HAP-1 (cell line): ENCODE measurements at places on chromosomes 16 and 17.

GRCh38 chr17:76082326-76083251 lies 3.6 kb downstream of the ZACN start:
- no peak for DNase-seq

GRCh38 chr17:43952351-43952723 lies 1.4 kb downstream of the PYY start:
- no peak for DNase-seq

GRCh38 chr16:70790815-70791214 lies 10.1 kb downstream of the VAC14 start:
- no peak for DNase-seq

DNA sequence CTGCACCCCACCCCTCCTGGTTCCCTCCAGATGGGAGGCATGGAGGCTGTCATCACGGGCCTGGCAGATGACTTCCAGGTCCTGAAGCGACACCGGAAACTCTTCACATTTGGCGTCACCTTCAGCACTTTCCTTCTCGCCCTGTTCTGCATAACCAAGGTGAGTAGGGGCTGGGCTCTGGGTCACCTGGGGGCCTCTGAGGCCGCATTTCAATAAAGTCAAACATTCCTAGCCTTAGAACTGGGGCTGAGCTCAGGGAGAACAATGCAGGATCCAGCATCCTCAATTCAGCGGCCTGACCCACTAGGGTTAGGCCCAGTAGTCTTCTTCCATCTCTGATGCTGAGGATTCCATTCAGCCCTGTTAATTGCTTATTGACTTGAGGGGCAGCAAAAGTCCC lies 42.1 kb downstream of the SLC6A2 start:
- DNase-seq: no peak

GRCh38 chr17:75566416-75566815 lies 21.2 kb upstream of the MYO15B start:
- no peak for DNase-seq

DNA sequence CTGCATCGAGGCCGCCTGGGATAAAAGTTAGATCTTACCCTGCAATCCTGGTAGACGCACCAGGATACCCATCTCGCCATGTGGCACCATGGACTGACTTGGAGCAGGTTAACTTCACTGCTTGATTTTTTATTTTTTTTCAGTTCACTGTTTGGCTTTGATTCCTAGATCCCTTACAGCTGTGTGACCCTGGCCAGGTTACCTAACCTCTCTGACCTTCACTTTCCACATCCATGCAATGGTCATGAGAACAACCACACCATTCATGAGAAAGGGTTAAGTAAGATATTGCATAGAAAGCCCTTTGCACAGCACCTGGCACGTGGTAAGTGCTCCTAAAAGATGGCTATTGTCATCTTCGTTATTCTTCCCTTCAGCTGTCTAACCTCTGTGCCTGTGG lies 230.5 kb downstream of the SOX9 start:
- no peak for DNase-seq

- DNase-seq: peak; percentile 60
These were observed 873 bp downstream of the USP10 start for GRCh38 chr16:84700446-84701300.

DNA sequence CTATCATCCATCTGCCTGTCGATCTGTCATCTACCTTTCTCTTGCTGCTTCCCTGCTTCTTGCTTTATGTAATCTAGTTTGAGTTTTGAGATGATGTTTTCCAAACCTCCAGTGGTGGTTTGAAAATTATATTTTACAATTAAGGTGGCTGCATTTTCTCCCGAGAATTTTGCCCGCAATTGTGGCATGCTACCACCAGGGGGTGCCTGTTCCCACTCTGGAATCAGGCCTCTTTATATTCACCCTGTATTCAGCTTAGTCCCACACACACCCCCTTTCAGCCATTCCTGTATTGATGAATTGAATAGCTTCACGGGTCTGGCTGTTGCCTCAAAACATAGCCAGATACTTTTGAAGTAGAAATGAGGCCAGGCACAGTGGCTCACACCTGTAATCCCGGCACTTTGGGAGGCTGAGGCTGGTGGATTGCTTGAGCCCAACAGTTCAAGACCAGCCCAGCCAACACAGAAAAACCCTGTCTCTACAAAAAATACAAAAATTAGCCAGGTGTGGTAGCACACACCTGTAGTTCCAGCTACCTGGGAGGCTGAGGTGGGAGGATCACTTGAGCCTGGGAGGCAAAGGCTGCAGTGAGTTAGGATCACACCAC lies 3.2 kb downstream of the PRSS22 start:
- DNase-seq: no peak

DNA sequence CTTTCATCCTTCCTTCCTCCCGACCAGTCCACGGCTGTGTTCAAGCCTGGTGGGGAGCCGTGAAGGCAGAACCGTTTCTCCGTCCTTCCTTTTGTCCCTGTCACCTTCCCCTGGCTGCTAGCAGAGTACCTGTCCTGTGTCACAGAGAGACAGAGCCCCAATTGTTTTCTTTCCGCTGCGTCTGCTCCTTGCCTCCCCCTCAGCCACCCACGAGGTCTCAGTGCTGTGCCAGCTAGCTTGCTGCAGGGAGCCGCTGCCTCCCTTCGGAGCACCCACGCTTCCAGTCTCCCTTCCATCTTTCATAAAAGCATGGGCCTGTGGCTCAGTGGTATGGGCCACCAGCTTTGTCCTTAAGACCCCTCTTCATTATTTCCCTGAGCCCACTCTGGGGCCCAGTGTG lies 62.2 kb downstream of the MPRIP start:
- no peak for DNase-seq

DNA sequence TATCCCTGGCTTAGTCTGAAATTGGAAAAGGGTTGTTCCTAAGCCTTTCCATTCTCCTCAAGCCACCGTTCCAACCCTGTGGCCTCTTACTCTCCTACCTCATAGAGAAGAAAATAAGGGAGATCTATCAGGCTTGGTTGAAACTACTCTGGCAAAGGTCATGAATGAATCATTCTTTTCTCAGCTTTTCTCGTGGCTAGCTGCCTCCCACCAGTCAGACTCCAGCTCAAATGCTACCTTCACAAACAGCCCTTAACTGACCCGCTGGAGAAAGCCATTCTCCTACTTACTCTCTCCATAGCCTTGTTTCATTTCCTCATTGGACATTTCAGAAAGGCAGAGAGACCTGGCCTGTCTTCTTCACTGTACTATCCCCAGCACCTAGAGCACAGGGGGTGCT lies 8.9 kb downstream of the MYH10 start:
- DNase-seq: no peak

- DNase-seq: no peak
These were observed 44.1 kb downstream of the CFDP1 start for GRCh38 chr16:75389096-75389690.

GRCh38 chr17:4469552-4469951 lies 29.1 kb upstream of the SPNS2 start:
- no peak for DNase-seq

GRCh38 chr17:30271102-30271501 lies 20.6 kb downstream of the BLMH start:
- DNase-seq: no peak

DNA sequence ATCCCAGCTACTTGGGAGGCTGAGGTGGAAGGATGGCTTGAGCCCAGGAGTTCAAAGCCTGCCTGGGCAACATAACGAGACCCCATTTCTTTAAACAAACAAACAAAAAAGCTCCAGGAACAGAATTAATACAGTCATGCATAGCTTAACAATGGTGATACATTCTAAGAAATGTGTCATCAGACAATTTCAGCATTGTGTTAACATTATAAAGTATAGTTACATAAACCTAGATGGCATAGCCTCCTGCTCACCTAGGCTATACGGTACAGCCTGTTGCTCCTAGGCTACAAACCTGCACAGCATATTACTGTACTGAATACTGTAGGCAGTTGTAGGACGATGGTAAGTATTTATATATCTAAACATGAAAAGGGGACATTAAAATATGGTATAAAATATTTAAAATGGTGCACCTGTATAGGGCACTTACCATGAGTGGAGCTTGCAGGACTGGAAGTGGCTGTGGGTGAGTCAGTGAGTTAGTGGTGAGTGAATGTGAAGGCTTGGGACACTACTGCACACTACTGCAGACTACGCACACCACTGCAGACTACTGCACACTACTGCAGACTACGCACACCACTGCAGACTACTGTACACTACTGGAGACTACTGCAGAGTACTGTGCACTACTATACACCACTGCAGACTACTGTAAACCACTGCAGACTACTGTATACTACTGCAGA lies 74.6 kb downstream of the TMC6 start:
- DNase-seq: no peak

DNA sequence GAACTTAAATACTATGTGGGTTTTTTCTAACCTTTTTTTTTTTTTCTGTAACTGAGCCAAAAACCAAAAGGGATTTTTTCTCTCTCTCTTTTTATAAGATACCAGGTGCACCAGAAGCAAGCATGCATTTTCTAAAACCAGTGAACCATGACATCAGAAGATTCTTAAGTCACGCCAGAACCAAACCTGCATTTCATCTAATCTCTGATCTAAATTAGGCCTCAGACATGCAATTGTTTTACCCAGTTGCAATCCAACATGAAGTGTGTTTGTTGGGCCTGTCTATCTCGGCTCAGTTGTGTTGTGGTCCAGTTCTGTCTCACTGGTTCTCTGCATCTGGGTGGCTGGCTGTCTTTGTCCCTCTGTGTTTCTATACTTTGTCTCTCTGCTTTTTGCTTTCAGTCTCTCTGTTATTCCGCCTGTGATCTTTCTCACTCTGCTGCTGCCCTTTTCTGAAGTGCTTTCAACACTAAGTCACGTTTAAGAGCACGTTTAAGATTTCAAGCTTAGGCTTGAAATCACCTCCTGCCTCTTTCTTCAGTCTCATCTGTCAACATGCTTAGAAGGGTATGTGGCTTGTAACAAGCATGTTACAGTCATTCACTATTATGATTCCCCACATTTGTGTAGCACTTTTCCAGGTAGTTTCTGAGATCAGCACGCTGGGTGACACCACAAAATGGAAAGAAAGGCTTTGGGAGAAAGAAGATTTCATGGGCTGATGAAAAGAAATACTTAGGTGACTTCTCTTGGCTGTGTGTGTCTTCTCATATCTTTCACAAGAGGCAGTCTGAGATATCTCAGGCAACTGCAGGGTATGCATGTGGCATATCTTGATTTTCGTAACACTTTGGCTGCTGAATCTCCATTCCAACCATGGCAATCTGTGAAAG lies 488.9 kb downstream of the SHISA9 start:
- no peak for DNase-seq
